ENCODE measurements at places on chromosomes 5 and 9. TPM values are rescaled to one million over a fixed set of nuclear protein-coding genes. Genes with fewer than 3 reads are reported as not detected.

GRCh38 chr9:107975426-107976010 is 485.9 kb upstream of the KLF4 start:
- H3K36me3 ChIP-seq, result no peaks in the 10 kb centered on the region
- H3K4me3 ChIP-seq, result no peak overlapping the region
- H3K27me3 ChIP-seq, result no peaks in the 10 kb centered on the region

DNA sequence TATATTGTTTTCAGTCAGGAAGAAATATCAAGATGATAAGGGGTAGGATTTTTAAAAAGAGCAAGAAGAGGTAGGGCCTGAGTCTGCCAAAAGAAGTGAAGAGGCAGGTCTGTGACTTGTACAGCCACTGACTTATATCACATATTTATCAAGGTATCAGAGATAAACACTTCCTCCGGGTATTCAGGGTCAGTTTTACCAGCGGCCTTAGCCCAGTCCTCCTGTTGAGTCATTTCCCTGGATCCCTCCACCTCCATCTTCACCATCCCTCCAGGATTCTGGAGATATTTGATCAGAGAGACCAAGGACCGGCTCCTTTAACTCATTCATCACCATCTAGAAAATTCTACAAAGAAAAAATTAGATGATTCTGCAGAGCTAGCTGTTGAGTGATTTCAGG is 375.7 kb upstream of the TUSC1 start:
- DNase-seq, result no peak
- no peaks in the 10 kb centered on the region for H3K4me1 ChIP-seq
- no peak overlapping the region for H3K27ac ChIP-seq
- no peaks in the 10 kb centered on the region for H3K36me3 ChIP-seq
- H3K4me3 ChIP-seq, result no peak overlapping the region

DNA sequence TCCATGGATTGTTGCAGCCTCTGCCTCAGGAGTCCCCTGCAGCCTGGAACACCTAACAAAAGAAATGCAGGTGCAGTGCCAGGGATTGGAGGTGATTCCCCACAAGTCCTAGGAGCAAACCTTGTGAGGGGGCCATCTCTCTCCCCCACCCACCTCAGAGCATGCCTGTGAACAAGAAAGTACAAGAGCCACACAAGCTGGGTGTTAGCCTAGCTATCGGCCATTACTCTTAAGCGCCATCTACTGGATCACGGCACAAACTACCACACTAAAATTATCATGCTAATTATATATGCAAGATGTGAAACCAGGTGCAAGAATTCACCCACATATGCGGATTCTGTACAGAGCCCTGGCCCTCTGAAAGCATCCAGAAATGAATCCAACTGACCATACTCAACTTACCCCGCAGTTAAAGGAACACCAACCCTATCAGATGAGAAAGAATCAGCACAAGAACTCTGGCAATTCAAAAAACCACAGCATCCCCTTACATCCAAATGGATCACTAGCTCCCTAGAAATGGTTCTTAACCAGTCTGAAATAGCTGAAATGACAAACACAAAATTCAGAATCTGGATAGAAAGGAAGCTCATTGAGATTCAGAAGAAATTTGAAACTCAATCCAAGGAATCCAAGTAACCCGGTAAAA is 16.5 kb upstream of the PRSS3 start:
- no peaks in the 10 kb centered on the region for H3K27me3 ChIP-seq
- DNase-seq, result no peak
- no peaks in the 10 kb centered on the region for H3K36me3 ChIP-seq
- H3K27ac ChIP-seq, result no peak overlapping the region
- no peaks in the 10 kb centered on the region for H3K4me1 ChIP-seq
- H3K4me3 ChIP-seq, result no peak overlapping the region

DNA sequence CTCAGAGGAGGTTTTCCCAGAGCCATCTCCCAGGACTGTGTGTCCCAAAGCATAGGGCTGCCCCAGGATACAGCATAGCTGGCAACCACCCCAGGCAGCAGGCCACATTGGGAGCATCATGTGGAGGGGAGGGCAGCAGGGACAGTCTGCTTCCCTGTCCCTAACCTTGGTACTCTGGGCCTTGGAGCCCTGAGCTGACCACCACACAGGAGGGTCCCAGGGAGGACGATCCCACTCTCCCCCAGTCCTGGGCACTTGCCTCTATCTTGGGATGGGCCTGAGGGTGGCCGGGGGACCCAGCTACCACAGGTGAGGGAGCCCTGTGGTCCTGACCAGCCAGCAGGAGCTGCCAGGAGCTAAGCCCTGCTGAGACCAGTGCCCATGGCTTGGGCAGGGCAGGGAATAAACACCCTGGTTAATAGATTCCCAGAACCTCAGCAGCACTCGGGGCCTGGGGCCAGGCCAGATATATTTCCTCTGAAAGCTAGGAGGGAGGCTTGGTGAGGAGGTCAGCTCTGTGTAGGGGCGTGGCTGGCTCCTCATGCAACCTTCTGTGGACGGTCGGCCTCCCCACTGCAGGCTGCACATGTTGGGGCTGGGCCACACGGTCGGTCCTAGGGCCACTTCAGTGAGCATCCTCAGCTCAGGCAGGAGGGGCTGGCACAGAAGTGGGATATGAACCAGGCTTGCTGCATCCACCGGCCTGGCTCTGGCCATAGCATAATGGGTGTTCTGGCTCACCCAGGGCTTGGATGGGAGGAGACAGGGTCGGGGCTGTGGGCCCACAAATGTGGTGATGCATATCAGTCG is 4.2 kb downstream of the NINJ1 start:
- no peaks in the 10 kb centered on the region for H3K27me3 ChIP-seq
- peaks cover 41% of the 10 kb centered on the region for H3K4me1 ChIP-seq
- H3K27ac ChIP-seq, result peak overlapping the region; percentile 94
- H3K4me3 ChIP-seq, result peak overlapping the region; percentile 5
- no peak for DNase-seq
- H3K36me3 ChIP-seq, result no peaks in the 10 kb centered on the region

Gene CYFIP2
- 12.1 TPM for total RNA-seq

Gene EIF4E1B
- not detected for total RNA-seq

Gene IL13
- total RNA-seq, result not detected

Gene SGCD
- total RNA-seq, result 6.2 TPM

Gene TAF1L
- total RNA-seq, result not detected
